ENCODE measurements at places on chromosomes 3 and 15.

DNA sequence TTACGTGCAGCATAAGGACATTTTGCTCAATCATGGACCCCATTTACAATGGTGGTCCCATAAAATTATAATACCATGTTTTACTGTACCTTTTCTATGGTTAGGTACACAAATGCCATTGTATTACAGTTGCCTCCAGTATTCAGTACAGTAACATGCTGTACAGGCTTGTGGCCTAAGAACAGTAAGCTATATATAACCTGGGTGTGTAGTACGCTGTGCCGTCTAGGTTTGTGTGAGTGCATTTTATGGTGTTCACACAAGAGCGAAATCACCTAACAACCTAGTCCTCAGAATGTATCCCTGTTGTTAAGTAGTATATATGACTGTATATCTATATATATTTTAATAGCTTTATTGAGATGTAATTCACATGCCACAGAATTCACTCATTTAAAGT lies 12.5 kb downstream of the ASB7 start:
- no peak for DNase-seq

DNA sequence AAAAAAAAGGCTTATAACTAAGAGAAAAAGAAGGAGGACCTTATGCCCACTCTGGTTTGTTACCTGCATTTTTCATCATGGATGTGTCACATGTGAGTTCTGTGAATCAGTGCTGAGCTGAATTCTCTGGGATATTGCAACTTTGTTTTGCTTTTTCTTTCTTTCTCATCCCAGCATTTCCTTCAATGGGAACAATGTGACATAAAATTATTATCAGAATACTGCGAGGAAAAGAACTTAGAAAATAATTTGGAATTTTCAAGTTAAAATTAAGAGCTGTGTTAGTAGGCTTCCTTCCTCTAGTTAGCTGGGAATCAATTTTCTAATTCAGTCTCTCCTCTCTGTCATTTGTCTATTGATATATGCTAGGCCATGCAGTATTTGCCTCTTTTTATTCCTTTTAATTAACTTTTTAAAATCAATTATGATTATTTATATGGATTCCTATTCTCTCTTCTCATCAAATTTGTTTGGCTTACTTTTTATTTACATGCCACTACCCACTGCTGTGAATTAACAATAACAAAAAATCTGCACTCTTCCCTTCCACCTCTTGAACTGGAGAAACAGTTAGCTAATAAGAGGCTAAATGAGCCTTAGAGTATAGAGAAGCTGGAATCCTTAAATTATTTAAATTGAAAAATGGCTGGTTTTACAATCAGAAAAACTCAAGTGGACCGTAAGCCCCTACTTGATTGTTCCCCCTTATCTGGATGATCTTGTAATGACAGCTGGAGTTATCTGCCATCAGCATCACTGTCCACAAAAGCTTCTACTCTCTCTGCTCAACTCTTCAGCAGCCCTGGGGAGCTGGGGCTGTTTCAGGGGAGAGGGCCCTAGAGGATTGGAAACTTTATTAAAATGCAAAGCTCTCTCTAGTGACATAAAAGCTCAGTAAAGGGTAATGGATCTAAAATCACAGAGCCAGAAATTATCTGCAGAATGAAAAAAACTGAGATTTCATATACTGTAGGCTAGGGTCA lies 95.3 kb upstream of the SOX2 start:
- no peak for DNase-seq

DNA sequence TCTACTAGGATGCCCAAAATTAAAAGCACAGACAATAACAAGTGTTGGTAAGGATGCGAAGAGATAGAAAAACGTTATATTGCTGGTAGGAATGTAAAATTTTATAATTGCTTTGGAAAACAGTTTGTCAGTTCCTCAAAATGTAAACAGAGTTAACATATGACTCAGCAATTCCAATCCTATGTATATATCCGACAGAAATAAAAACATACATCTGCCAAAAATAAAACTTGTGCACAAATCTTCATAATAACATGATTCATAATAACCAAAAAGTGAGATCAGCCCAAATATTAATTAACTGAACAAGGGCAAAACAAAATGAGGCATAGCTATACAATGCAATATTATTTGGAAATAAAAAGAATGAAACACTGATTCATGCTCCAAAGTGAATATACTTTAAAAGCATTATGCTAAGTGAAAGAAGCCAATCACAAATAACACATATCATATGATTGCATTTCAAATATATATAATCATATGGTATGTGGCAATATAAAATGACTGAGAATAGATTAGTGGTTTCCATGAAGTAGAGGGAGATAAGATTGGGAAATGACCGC lies 609.3 kb downstream of the IGSF11 start:
- no peak for DNase-seq

- no peak for DNase-seq
Measured at GRCh38 chr3:78761126-78761525, 1006.7 kb downstream of the ROBO1 start.

- DNase-seq, result no peak
Measured at GRCh38 chr3:96449346-96449745, 365.0 kb upstream of the EPHA6 start.

- no peak for DNase-seq
Measured at GRCh38 chr3:39187372-39188155, 4.8 kb downstream of the XIRP1 start.

DNA sequence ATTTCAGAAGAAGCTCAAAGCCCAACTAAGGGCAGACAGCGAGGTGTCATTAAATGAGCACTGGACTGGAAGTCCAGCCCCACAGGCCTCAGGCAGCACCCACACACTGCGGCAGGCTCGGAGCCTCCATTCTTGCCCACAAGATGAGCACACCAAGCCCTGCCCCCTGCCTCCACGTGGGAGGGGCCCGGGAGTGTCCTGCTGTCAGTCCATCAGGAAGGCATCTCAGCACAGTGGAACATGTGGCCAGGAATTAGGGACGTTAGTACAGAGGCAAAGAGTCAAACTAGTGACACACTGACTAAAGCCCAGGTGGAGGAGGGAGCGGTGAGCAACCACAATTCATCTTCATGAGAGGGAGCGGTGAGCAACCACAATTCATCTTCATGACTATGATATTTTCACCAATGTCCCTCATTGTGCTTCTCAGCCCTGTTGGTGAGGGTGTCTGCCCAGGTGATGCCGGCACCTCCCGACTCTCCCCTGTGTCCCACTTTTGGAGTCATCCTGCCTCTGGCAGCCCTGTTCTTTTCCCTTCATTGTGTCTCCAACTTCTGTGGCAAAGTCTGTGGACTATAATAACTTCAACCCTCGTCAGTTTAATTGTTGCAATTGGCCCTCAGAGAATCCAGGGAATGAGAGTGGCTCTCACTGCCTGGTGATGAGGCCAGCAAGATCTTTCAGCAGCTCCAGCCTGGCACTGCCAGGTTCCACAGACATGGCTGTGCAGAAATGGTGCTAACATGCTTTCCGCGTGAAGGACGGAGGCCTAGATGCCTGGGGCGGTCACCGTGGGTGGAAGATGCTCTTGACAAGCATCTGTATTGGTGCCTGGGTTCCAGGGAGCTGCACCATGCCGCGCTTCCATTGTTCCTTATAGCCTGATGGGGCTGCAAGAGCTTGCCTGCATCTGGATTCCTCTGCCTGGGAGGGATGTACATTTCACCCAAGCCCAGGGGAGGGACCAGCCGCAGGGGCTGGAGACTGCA lies 23.1 kb upstream of the SKOR1 start:
- no peak for DNase-seq

DNA sequence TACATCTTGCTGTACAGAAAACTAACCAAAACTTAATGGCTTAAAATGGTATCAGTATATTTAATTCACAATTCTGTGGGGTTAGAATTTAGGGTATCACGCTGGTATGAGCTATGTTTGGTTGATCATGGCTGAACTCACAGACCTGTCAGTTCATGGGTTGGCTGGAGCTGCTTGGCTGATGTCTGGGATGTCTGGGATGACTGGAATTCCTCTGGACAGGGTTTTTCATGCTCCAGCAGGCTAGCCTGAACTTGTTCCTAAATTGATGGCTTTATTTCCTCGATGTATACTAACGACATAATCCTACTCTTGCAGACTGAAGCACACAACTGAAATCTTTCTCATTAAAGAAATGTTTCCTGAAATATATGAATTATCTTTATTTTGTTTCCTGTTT lies 338.9 kb upstream of the GBE1 start:
- DNase-seq, result no peak

DNA sequence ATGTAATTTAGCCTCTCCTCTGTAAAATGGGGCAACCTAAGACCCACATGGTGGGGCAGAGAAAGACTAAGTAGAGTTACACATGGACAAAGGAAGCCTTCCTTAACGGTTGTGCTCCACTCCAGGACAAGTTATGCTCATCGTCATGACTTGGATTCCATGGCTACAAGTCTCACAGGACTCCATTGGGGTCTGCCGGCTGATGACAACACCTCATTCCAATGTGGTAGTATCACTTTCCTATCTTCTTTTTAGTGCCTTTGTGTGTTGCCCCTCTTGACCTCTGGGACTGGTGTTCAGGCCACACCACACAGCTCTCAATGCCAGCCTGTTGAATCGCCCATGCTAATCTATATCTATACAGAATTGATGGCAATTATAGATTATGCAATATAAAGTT lies 181.3 kb upstream of the WNT5A start:
- DNase-seq, result no peak

- no peak for DNase-seq
Measured at GRCh38 chr15:98604983-98605382, 43.4 kb upstream of the IGF1R start.

DNA sequence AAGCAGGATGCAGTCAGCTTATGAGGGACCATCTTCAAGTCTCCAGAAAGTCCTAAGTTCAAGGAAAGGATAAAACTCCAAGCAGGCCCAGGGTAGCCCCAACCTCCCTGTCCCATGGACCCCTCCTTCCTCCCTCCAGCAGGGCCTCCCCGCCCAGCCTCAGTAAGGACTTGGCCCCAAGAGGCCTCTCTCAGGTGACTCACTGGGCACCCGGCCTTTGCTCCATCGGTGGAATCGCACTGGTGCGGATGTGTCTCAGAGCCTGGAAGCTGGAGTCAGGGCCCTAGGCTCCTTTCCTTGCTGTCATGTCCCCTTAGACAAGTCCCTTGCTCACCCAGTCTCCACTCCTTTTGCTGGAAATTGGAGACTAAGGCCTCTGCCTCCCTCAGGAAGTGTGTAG lies 114.4 kb upstream of the RNF7 start:
- DNase-seq, result no peak

GRCh38 chr3:168330983-168331382 lies 235.3 kb upstream of the GOLIM4 start:
- no peak for DNase-seq

DNA sequence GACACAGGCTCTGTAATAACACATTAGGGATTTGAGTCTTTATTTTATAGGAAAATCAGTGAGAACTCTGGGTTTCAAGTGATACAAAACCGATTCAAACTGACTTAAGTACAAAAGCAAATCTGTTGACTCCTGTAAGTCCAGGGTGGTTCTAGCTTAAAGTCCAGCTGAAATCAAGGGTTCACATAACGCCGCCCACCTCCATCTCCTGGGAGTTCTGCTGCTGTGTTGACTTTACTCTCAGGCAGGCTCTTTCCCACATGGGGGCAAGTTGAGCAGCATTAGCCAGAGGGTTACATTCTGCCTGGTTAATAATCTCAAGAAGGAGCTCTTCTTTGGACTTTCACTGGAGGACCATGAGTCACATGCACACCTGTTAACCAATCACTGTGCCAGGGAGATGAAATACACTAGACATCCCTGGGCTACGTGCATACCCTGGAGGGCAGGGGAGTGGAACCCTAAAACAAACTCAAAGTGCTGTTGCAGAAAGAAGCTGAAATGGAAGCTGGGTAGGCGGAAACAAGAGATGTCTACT lies 9.7 kb upstream of the RNF7 start:
- DNase-seq, result no peak

DNA sequence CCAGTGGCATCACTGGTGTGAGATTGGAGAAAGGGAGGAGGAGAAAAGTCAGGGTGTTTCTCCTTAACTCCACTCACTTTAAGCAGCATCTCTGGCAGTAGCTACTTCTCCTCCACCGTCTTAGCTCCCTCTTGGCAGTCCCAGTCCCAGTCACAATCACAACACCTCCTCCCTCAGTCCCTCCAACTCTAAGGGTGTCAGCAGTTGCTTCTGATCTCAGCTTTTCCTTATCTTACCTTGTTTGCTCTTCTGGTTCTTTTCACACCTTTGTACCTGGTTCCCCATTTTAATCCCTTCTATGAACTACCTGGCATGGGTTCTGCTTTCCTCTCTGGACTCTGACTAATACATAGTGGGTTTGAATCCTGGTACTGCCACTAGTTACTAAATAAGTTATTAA lies 188.3 kb upstream of the CTDSPL start:
- no peak for DNase-seq

DNA sequence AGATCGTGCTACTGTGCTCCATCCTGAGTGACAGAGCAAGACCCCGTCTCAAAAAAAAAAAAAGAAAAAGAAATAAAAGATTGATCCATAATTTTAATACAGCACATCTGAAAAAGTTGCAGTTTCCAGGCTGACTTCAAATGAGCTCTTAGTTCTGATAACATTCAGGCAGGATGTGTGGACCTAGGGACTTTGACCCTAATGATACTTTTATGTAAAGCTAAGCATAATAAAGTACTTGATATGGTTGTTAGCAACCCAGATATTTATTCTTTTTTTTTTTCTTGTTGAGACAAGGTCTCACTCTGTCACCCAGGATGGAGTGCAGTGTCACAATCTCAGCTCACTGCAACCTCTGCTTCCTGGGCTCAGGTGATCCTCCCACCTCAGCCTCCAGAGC lies 10.8 kb upstream of the GK5 start:
- DNase-seq, result no peak

DNA sequence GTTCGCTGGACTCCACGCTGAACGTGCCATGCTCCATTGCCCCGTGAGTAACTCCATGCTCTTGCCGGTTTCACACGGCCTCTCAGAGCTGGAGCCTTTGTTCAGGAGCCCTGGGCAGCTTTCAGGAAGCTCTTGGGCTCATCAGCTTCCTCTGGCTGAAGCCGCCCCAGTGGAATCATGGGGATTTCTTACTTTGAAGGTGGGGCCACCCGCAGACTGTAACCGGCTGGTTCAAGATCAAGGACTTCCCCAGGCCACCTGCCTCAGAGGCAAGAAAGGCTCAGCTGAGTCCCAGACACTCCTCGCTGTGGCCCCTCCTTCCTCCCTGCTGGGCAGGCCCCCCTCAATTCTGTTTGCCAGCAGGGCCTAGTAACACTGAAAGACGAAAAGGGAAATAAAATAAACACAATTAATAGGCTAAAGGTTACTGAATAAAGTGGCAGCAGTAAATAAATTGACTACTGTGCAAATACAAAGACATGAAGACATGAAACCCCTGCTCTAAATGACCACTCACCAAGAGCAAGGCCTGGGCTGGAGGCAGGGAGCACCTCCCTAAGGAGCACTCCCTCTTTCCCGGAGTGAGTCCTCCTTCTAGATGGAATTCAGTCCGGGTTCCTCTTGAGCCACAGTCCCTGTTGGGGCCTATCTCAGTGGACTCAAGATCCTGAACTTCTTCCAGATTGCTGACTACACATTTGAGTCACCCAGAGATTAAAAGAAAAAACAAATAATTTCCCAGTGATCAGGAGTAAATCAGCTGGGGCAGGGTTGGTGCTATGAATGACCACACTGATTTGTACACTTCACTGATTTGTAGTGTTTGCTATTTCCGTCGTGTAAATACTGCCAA lies 51.0 kb downstream of the ZDHHC19 start:
- no peak for DNase-seq

- no peak for DNase-seq
Measured at GRCh38 chr3:99212969-99213368, 311.5 kb upstream of the DCBLD2 start.
